ENCODE measurements at places on chromosomes 7 and 10. TPM values are rescaled to one million over a fixed set of nuclear protein-coding genes. Genes with fewer than 3 reads are reported as not detected.
A peak's percentile ranks its signal among the peaks of the same experiment; 100 is the strongest.

Gene PAPSS2
- 54.0 TPM for total RNA-seq

Gene CNNM1
- not detected for total RNA-seq

Gene MYL10
- total RNA-seq = not detected

Gene R3HCC1L
- total RNA-seq = 7.9 TPM

- DNase-seq = peak; percentile 27
These were observed 23.3 kb downstream of the AVL9 start for GRCh38 chr7:32518534-32519140.

- DNase-seq = no peak
These were observed 41.9 kb downstream of the DPCD start for GRCh38 chr10:101629837-101630632.

GRCh38 chr7:152674860-152675758, 832 bp downstream of the XRCC2 start:
- peak; percentile 51 for DNase-seq

- DNase-seq = no peak
These were observed 433.0 kb downstream of the PAXIP1 start for GRCh38 chr7:154569916-154570315.

Measured in lung microvascular endothelial cell (primary cell).